Anterior cingulate cortex (tissue), 58 donors: ENCODE measurements at places on chromosomes 13 and 19.

DNA sequence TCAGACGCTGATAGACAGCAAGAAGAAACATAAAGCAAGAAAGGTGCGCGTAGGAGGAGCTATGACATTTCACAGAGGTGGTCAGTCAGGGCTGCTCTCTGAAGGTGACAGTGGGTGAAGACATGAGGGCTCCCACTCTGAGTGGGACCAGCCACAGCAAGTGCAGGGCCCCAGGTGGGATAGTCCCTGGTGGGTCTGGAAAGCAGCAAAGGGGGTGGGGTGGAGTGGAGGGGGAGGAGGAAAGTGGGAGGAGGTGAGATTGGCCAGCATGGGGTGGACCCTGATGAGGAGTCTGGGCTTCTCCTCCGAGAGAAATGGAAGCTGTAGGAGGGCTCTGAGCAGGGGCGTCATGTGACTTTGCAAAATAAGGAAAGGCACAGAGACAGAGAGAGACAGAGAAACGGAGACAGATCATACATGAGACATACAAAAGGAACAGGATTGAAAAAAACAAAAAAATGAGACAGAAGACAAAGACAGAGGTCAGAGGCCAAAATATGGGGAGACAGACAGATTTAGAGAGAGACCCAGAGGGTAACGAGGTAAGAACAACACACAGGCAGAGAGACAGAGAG, 2.7 kb downstream of the MAP4K1 start:
- no peak for DNase-seq

DNA sequence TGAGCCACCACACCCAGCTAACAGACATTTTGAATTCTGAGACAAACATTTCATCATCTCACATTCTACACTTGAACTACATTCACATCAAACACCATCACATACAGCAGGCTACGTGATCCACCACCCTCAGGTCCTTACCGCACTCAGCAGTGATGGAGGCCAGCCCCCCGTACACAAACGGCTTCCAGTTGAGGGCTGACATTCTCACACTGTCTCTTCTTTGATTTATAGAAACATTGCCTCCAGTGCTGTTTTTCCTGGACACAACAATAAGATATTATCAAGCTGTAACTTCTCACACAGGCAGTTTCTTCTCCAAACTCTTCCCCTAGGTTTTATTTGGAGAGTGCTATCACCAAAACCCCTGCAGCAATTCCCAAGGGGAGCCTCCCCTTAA, 7.0 kb downstream of the SLC25A30 start:
- DNase-seq: no peak

DNA sequence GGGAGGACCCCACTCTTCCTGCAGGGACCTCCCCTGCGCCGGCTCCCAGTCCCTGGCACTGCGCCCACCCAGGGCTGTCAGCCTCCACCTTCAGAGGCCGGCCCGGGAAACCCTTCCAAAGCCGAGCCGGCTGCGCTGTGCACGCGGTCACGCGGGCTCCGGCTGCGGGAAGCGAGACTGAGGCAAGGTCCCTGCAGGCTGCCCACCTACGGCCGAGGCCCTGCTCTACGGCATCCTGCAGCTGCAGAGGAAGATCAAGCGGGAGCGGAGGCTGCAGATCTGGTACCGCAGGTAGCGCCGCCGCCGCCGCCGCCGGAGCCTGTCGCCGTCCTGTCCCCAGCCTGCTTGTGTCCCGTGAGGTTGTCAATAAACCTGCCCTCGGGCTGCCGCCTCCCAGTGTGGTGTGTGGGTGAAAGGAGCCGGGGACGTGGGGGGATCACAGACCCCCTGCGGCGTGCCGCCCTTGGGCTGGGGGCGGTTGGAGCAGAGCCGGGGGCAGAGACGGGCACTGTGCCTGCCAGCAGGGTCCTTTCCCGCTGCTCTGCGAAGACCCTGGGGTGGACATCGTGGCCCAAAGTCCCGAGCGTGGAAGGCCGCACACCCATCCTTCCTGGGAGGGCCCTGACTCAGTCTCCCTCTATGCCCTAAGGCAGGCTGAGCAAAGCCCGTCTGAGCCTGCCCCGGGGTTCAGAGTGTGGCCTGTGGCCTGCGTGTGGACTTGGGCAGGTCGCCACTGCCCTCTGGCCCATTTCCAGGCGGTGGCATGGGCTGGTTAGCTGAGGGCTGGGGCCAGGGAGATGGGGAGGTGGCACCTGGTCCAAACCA, 5.9 kb downstream of the GAMT start:
- no peak for DNase-seq

GRCh38 chr19:44955505-44956439, 592 bp downstream of the CLPTM1 start:
- no peak for DNase-seq

- DNase-seq: no peak
These were observed 357 bp upstream of the COG6 start for GRCh38 chr13:39655041-39655568.
